ENCODE measurements at places on chromosomes 3 and 15.
A peak's percentile ranks its signal among the peaks of the same experiment; 100 is the strongest.

DNA sequence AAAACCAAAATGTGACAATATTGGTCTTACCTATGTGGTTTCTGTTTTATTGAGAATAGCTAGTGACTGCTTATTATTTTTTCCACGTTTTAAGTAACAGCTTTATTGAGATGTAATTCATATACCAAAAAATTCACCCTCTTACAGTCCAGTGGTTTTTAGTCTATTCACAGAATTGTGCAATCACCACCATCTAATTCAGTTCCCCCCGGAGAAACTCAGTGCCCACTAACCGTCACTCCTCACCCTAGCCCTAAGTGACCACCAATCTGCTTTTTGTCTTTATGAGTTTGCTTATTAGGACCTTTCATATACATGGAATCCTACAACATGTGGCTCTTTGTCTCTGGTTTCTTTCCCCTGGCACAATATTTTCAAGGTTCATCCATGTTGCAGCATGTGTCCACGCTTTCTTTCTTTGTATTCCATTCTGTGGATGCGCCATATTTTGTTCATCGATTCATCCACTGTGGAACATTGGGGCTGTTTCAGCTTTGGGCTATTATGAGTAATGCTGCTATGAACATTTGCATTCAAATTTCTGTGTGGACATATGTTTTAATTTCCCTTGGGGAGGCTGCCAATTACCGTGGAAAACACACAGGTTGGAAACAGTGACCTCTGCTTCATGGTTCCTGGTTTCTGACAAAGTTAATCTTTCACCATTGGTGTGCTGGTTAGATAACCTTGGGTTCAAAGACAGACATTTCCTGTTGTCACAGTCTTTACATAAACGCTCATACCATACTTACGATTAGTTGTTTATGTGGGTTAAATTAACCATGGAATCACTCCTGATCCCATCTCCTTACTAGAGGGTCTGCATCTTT, 3.2 kb upstream of the BCL2L10 start:
- no peak for DNase-seq

DNA sequence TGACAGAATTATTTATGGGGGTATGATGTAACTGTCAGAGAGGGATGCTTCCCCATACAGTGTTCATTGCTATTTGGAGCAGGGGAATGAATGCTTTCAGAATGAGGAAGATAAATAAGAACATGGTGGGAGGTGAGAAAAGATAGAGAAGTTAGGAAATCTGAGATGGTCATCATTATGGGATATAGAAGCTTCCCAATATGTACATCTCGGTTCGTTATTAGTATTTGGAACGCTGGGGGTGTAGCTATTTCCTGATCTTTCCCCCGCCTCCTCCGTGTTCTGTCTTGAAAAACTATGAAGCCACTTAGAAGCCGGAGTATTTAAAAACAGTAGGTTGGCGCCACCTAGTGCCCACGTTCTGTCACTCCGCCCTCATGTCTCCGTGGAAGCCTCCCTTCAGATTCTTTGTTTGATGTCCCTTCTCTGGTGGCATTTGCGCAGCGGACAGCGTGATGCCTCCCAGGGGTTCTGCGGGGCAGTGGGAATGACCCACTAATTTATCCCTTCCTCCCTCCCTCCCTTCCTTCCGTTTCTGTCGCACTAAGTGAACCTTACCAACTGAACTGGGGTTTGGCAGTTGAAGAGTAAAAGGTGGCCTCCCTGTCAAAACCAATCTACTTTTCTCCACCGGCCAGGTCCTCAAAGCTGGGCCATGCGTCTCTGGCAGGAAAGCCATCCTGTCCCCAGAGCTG, 184.5 kb downstream of the FEZF2 start:
- DNase-seq, result peak; percentile 79

GRCh38 chr15:65835447-65835846, 33.8 kb upstream of the RAB11A start:
- no peak for DNase-seq

DNA sequence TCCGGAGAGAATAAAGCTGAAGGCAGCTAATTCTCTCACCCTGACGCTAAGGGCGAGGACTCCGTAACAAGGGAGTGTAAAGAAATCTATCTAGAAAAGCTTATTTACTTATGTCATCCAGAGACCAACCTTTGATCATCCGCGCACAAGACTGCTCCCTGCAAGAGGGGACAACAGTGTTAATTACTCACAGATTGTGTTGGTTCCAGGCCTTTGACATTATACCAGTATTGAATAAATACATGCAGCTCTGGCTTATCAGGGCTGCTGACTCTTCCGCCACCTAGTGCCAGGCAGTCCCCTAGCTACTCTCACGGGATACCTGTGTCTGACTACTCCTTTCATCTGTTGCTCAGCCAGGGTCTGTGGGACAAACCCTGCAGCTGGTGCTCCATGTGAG, 211.7 kb downstream of the DTWD1 start:
- no peak for DNase-seq

DNA sequence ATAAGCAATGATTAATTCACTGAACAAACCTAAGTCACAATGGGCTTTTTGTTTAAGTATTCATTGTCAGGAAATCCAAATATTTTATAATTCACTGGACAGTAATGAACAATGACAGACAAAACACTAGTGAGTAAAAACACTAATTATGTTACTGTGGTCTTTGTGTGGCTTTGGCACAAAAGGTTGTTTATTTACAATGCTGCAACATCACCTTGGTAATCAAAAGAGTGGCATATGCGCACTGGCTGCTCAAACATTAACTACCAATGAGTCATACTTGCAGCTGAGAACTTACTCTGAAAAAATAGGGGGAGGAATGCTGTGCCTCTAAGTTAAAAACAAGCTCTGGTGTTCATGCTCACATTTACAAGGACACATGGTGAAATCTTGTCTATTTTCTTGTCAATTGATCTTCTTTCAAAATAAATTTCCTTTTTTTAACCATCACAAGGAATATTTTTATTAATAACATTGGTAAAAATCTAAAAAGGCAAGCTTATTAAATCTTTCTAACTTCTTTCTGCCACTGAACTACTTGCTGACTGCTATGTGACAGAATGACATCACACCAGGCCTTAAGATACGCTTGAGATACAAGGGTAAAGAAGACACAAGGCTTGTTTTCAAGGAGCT, 85.2 kb upstream of the PPIB start:
- no peak for DNase-seq

- DNase-seq, result no peak
Measured at GRCh38 chr3:30462721-30463470, 143.5 kb upstream of the TGFBR2 start.

GRCh38 chr15:29612701-29613100, 209.6 kb downstream of the TJP1 start:
- DNase-seq, result no peak

DNA sequence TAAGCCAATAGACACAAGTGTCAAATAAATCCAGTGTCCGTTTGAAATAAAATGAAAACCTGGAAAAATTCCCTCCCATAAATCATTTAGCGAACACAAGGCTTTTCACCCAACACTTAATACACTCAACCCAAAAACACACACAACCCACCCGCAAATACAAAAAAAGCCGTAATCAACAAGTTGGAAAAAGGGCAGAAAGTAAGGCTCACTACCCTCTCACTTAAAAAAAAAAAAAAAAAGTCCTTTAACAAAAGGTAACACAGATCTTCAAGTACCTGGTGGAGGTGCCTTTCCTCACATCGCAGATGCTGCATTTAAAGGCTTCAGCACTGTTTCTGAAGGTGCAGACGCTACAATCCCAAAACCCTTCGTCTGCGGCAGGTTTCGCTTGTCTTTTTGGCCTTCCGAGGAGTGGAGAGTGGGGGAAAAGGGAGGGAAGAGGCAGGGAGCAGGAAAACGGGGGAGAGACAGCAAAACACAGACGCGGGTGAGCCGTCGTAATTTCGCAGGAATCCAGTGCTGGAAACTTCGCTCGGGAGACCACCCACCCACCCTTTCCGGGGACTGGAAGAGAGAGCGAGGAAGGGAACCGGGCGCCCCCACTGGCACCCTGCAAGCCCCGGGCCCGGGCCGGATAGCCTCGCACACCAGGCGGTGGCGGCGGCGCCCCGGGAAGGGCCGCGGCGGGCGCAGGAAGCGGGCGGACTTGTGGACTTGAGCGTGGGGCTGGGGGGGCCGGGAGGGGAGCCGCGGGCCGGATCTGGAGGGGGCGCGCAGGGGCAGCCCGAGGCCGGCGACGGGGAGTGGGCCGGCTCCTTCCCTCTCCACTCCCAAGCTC, 401.8 kb downstream of the SHQ1 start:
- DNase-seq, result peak; percentile 68

- peak; percentile 23 for DNase-seq
Measured at GRCh38 chr15:82999905-83000671, 11.4 kb downstream of the C15orf40 start.

- DNase-seq, result peak; percentile 77
Measured at GRCh38 chr15:51162865-51163762, 68.4 kb upstream of the TNFAIP8L3 start.

- DNase-seq, result no peak
Measured at GRCh38 chr3:114052216-114052615, 4.1 kb downstream of the CCDC191 start.

DNA sequence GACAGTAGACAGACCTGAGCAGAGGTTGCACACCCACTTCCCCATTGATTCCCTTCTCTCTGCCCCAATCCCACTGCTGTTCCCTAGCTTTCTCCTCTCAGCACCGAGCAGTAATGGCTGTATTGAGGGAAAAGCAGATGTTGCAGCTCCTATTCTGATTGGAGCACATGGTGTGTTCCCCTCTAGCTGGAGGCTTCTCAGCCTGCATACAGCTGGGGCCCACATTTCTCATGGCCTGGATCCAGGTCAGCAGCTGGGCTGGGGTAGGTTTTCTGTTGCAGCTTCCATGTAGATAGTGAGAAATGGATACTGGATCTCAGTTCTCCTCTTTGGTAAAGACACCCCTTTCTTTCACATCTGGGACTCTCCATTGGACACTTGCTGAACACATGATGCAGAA, 50.1 kb downstream of the RYR3 start:
- peak; percentile 34 for DNase-seq

Data from hindlimb muscle (tissue), 1 donor.